Suppressor macrophage treated with lipopolysaccharide for 1 hour (primary cell): ENCODE measurements at places on chromosomes 6 and 20.

DNA sequence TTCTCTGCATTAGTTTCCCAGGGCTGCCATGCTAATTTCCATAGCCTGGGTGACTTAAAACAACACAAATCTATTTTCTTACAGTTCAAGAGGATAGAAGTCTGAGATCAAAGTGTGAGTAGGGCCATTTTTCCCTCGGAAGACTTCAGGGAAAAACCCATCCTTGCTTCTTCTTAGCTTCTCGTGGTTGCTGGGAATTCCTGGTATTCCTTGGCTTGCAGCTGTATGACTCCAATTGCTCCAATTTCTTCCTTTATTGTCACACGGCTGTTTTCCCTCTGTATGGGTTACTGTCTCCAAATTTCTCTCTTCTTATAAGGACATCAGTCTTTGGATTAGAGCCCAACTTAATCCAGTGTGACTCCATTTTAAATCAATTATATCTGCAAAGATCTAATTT is 128.4 kb upstream of the JAG1 start:
- DNase-seq: no peak

- no peak for DNase-seq
These were observed 109.1 kb downstream of the C6orf58 start for GRCh38 chr6:127686084-127686483.

DNA sequence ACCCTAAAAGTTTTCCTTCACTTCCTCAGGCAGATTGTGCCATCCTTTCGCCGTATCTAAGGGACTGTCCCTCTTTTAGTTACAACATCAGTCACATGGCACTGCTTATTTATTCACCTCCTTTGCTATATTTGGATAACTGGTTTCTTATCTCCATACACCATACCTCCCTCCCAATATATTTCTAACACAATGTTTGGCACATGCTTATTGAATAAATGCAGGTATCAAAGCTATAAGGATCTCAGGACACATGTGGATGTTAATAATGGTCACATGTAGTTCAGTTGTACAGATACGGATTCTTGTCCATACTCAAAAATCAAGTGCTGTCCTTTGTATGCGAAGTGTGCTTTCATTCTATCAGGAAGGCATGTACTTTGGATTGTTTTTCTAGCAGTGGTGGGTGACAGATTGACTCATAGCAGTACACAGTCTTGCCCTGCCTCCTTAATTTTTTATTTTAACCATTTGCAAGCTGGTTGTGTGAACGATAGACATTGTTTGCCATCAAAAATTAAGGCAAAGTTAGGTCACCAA is 407.1 kb upstream of the RUNX2 start:
- peak; percentile 40 for DNase-seq

DNA sequence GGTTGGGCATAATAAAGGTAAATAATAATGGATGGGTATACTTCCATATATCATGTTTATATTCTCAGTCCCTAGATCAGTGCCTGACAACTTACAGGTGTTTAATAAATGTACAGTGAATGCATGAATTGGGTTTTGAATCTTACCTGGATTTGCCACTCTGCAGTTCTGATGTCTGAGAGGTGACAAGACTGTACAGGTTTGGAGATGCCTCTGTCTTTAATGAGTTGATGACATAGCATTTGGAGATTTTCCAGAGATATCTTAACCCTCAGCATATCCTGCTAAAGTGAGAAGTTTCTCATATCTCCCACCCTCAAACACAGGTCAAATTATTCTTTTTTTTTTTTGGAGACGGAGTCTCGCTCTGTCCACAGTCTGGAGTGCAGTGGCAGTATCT is 2.2 kb downstream of the ANKS1A start:
- no peak for DNase-seq

DNA sequence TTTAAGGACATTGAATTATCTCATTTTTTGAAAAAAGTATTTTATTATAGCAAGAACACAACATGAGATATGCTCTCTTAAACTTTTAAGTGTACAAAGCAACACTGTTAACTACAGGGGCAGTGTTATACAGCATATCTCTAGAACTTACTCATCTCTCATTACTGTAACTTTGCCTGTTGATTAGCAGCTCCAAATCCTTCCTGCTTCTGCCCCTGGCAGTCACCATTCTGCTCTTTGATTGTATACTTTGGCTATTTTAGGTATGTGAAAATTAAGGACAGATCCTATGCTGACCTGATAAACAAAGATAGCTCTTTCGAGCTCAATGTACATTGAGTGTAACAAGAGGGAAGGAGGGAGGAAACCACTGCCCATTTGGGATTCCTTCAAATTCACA is 1349.8 kb upstream of the GJE1 start:
- no peak for DNase-seq

DNA sequence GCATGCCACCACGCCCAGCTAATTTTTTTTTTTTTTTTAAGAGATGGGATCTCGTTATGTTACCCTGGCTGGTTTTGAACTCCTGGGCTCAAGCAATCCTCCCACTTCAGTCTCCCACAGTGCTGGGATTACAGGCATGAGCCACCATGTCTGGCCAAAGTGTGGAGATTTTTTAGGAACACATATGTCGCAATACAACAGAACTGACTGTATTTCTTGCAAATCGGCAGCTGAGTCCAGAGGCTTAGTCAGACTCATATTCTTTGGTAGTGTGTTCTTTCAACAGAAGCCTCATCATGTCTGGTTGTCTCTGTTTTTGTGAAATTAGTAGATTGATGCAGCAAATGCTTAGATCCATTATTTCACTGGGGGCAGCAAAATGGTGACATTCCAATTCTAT is 23.9 kb upstream of the CD164 start:
- peak; percentile 89 for DNase-seq

GRCh38 chr6:66403966-66404365 is 696.9 kb upstream of the EYS start:
- no peak for DNase-seq

DNA sequence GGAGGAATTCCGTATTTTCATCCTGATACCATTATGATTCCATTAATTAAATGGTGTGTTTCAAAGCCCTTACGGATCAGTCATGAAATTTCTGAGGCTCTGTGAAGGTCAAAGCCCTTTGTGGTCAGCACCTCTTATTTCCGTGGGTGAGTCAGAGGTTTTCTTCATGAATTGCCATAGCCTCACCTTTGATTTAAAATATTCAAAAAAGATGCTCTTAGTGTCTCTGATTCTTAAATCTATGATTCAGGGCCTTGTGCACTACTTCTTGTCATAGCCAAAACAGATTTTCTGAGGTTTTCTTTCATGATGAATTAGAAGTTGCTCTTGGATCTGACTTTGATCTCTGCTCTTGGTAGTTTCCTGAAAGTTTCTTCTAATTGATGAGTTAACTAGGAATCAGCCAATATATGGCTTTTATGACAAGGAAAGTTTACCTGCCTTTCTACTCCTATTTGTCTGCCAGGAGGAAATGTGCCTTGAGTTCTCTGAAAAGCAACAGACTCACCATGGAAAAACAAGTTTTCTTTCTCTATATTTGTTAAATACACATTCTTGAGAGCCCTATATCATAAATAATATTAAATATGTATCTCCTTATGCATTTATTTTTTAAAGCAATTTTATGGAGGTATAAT is 613.0 kb downstream of the UTRN start:
- no peak for DNase-seq

DNA sequence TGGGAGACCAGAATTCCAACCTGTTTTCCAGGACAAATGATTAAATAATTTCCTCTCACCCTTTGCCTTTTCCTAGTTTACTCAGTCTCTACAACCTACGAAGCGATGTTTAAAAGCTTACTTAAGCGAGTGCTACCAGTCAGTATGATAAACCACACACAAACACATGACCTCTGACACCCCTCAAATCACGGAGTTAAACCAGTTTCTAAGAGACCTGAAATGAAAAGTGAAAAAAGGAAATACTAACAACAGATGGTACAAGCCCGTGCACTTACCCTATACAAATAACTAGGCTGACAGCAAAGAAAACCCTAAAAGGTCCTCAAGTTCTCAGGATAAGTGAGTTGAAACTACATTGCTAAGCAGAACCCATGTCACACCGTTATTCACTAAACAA is 7.7 kb downstream of the TNFRSF21 start:
- no peak for DNase-seq

DNA sequence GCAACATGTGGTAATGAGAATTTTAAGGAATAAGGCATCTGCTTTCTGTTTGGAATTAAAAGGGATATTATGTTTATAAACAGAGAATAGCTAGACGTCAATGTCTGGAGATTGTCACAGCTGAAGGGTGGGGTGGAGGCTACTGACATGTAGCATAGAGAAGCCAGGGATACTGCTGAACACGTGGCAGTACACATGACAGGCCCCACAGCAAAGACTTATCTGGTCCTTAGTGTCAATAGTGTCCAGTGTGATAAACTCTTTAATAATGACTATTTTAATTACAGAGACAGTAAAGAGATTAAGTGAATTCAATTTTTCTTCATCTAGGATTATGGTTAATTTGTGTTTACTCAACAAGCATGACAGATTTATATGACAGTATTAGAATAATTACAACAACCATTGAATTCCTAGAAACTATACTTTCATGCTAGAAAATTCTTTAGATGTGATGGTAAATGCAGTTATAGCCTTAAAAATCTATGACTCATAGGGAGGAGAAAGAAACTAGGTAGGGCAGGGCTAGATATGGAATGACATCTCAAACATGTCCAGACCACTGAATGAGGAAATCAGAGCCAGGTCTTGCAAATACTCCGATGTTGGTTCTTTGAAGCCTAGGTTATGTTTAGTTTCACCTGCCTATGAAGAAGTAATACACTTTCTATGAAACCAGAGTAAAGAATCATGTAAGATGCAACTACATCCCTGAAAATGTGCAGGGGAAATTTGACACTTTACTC is 399.5 kb downstream of the PHF3 start:
- DNase-seq: no peak

DNA sequence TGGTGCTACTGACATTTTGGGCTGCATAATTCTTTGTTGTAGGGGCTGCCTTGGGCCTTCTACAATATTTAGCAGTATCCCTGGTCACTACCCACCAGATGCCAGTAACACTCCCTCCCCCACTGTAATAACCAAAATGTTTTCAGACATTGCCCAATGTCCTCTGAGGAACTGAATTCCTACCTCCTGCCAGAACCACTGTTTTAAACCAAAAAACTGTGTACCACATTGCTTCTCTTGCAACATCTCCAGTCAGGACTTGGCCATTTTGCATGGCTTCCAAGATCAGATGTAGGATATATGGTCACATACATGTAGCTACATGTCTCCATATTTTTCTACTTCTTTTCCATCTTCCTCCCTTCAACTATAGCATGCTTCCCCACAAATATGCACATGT is 97.4 kb upstream of the IFNGR1 start:
- no peak for DNase-seq
